ENCODE measurements at places on chromosomes 7 and 10.

DNA sequence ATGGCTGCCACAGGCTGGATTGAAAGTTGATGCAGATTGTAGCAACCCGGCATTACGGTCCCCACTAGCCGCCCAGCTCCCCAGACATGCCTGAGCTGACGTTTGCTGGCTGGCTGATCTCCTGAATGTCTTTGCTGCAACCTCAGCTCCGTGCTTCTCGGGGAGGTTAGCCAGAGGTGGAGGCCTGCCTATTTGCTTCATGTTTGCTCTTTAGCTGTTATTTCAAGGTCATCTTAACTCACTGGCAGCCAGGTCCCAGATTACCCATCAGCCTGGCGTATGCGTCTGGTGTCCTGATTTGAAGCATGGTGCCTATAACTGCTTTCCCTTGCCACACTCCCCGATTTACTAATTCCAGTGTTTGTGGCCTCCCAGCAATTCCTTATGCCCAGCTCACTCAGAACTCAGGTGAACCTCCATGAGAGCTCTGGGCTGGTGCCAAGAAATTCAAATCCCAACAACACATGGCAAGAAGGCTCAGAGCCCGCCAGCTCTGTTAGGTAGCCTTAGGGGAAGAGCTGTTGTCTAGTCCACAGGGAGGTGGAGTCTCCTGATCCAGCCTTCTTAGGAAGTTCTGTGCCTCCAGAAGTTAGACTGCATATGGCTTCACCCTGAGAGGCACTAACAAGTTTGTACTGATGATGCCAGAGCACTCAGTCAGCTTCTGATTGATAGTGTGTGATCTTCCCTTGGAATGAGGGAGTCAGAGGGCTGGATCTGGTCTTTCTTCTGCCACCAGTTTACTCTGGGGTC is 69.7 kb upstream of the EXOC4 start:
- no peak for DNase-seq

GRCh38 chr7:47350425-47350824 is 231.5 kb downstream of the TNS3 start:
- no peak for DNase-seq

DNA sequence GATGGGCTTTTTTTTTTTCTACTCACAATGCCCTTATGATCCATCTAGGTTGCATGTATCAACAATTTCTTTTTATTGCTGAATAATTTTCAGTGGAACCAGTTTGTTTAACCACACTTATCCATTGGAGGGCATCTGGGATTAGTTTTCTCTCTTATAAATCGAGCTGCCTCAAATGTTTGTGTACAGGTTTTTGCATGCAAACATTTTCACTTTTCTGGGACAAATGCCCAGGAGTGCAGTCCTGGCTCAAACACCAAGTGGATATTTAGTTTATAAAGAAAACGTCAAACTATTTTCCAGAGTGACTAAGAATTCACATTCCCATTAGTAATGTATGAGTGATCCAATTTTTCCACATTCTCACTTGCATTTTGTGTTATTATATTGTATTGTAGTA is 313.4 kb downstream of the CXCL12 start:
- no peak for DNase-seq

DNA sequence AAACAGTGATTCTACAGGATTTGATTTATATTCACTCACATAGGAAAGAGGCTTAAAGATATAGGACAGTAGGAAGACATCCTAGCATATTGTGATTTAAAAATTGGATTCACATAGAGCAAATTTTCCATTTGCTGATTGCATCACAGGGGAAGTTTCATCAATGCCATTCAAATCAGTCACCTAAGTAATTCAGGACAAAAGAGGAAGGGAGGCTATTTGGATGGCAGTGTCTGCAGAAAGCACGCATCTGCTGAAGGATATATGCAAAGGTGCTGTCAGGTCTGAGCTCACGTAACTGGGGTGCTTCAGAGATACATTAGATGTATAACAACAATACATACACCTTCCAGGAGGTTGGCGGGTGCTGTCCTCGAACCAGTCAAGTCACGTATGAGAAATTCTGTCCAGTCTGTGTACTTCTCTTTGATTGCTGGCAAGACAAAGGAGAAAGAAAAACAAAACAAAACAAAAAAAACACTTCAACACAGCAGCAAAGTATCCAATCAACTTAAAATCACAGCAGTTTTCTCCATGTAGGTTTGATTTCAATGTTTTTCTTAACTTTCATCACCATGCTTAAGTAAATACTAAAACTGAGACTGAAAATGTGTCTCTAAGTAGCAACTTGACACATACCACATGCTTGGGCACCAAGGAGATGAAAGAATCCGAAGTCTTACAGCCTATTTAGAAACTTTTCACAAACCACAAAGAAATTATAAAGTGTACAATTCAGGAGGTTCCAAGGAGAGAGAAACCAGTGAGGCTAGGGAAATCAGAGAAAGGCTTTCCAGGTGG is 125.1 kb downstream of the SFMBT2 start:
- no peak for DNase-seq

DNA sequence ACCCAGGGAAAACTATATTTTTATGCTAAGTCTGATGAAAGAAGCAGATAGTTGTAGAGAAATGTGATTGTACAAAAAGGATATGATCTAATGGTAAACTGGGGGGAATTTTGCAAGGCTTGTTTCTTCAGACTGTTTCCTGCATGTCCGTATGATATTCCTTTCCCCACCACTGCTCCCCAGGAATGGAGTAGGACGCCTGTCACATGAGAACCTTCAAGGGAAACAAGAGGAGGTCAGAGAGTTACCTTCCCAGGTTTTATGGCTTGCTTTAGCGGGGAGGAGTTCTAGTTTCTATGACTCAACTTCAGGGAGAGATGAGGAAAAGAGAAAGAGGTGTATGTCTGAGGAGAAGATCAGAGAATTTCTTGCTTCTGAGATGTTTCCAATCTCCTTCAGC is 16.4 kb upstream of the ITPRID1 start:
- DNase-seq: no peak

- no peak for DNase-seq
Observed at GRCh38 chr10:30432622-30433305, 1.2 kb upstream of the MAP3K8 start.

DNA sequence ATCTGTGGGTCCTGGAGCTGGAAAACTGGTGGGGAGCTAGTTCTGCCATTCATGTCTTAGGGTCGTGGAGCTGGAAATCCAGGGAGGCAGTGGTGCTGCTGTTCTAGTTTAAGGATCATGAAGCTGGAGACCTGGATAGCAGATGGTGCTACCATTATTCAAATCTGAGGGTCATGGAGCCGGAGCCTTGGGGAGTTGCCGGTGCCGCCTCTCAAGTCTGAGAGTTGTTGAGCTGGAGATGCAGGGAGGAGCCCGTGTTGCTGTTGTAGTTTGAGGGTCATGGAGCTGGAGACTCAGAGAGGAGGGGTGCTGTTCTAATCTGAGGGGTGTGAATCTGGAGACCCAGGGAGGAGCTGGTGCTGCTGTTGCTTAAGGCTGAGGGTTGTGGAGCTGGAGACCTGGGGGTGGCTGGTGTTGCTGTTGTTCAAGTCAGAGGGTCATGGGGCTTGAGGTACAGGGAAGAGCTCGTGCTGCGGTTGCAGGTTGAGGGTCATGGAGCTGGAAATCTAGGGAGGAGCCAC is 86.0 kb upstream of the ZNF479 start:
- no peak for DNase-seq

- DNase-seq: peak; percentile 36
Observed at GRCh38 chr7:157273208-157274093, 63.4 kb upstream of the DNAJB6 start.

- no peak for DNase-seq
Observed at GRCh38 chr7:13106513-13106912, 419.1 kb downstream of the ARL4A start.

DNA sequence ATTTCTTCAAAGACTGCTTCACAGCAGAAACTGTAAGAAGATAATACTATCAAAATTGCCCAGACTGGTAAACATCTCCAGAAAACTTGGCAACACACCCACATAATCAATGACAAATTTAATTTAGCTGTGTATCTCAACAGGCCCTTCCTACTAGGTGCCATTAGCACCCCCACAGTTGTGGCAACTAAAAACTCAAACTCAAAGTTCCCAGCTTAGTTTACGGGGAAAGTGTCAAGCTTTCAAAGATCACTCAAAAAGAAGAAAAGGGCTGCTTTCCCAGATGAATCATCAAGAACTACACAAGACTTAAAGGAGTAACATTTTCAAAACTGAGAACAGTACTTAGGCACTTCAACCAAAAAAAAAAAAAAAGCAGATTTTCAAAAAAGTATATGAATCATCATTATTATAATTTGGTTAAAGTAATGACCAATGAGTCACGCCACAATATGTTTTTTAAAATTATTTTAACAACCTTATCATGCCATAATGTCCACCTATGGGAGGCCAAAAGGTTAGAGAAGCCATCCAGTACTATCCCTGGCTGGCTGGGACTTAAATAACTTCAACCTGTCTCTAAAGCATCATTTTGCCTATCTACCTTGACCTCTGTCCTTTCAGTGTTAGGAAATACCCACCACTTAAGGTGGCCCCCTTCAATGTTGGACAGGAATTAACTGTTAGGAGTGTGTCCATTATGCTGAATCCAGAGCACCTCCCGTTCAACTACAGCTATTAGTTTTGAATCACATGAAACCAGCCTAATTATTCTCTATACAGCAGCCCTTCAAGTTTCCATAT is 90.8 kb downstream of the ZFAND4 start:
- DNase-seq: no peak

- DNase-seq: no peak
Observed at GRCh38 chr10:120508393-120508792, 51.4 kb downstream of the PLPP4 start.

DNA sequence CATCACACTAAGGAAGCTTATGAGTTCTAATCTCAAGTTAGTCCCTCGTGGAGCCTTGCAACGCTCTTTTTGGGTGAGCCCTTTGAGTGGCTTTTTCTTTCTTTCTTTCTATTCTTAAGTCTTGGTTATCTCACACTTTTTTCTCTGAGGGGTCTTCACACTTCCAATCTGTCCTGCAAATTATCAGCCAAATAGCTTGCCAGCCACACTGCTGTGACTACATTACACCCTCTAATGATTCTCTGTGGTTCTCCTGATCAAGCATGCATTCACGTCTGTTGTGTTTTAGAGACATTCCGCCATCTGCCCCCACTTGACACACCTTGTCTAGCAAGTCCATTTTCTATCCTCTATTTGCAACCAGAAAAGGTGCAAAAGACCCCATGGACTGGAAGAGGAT is 340.2 kb downstream of the THSD7A start:
- DNase-seq: no peak

GRCh38 chr10:20871970-20872369 is 25.1 kb downstream of the NEBL start:
- DNase-seq: no peak

GRCh38 chr7:124027236-124027635 is 5.6 kb downstream of the TMEM229A start:
- no peak for DNase-seq

DNA sequence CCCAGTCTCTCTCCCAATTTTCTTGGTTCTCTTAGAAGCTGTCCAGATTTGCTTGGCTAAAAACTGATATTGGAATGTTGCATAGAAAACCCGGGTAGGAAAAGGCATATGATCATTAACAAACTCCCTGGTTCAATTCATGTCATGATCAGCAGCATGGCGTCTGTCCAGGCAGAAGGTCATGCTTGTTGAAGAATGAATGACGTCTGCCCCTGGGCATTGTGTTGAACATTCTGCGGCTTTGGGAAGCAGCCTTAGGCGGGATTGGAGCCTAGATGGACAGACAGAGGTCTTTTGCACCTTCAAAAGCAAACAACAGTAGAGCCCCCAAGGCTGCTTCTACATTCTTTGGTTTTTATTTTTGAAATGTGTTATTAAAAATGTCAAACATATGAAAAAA is 7.7 kb upstream of the MINDY3 start:
- DNase-seq: no peak

GRCh38 chr7:39919646-39920045 is 30.4 kb upstream of the CDK13 start:
- DNase-seq: no peak

GRCh38 chr10:90136731-90137316 is 435.4 kb downstream of the KIF20B start:
- no peak for DNase-seq

DNA sequence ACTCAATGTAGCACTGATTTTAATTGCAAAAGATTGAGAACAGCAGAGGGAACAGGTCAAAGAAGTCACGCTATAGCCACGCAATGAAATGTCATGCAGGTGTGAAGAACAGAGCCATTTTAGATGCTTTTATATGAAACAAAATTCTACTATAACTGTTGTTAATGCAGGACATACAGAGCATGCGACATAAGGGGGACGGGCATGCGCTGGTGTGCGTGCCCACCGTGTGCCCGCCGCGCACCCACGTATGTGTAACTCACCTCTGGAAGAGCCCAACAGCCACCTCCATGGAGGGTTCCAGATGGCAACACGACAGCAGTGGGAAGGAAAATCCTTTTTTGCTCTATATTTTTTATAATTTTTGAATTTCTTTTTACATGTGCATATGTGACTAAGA is 410.0 kb upstream of the RNF32 start:
- no peak for DNase-seq

- no peak for DNase-seq
Observed at GRCh38 chr7:17097668-17098297, 200.7 kb upstream of the AHR start.

GRCh38 chr10:119726676-119727261 is 919 bp downstream of the INPP5F start:
- DNase-seq: no peak

GRCh38 chr10:112475575-112476218 is 28.7 kb downstream of the VTI1A start:
- no peak for DNase-seq

GRCh38 chr7:28311670-28312069 is 100.6 kb upstream of the CREB5 start:
- DNase-seq: no peak

DNA sequence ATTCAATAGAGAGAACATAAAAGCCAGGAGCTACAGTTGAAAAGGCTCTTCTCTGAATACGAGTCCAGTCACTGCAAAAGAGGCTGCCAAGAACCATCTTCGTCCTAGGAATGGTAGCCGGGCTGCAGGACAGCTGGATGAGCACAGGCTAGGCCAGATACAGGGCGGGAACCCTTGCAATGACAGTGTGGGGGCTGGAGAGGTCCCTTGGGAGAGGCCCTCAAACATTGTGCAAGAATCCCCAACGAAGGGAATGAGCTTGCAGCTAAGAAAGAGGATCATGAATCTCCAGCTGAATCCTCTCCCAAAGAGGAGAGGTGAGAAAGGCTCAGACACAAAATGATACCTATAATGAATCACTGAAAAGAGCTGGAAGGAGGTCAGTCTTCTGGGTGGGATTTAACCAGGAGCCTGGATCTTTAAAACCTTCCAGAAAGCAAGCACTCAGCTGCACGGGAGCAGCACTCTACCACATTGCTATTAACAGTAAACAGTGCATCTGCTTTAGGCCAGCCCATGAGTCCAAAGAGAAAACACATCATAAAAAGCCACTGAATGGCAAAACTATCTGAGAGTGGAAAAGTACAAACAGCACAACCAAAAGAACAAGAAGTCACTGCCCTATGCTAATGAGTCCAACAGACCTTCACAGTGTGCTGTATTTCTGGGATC is 287.9 kb downstream of the TNS3 start:
- DNase-seq: no peak

DNA sequence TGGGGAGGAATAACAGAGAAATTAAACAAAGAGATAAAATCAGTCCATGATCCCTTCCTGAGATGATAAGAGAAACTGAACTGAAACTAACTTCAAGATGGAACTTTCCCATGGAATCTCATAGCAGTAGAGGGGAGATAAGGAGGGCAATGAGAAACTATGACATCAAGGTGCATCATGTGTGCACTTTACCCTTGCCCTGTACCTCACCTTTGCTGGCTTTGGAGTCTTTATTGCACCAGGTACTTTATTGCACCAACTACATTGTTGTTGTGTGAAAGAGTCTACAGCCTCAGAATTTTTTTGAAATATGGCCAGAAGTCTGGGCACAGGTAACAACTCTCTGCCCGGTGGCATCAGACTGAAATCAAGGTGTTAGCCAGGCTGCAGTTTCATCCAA is 11.2 kb upstream of the SMC3 start:
- no peak for DNase-seq
